ENCODE measurements at places on chromosomes 1 and 21.

DNA sequence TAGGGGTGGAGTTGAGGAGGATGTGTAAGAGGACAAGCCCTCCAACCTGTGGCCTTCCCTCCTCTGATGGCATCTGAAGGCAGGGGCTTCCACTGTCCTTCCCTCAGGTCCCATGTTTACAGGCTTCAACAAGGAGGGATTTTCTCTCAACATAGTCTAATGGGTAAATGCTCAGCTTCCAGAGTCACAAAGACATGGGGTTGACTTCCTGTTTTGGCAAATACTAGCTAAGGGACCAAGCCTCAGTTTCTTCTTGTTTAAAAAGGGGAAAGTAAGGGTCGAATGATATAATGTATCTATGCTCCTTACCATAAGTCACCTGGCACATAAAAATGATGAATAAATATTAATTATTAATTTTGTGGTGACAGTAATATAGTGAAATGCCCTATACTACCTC is 3.1 kb downstream of the SV2A start:
- no peak for DNase-seq

DNA sequence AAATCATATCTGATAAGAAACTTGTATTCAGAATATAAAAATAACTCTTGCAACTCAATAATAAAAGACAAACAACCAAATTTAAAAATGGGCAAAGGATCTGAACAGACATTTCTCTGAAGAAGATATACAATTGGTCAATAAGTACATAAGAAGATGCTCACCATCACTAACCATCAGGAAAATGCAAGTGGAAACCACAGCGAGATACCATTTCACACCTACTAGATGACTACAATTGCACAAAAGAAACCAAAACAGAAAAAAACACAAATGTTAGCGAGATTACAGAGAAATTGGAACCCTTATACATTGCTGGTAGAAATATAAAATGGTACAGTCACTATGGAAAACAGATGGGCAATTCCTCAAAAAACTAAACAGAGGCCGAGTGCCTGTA is 11.5 kb upstream of the ZNF683 start:
- DNase-seq, result no peak

- DNase-seq, result no peak
Observed at GRCh38 chr1:51325878-51326755, 4.2 kb downstream of the TTC39A start.

GRCh38 chr21:29914326-29914725 is 25.5 kb downstream of the GRIK1 start:
- no peak for DNase-seq

GRCh38 chr1:62210960-62211359 is 16.3 kb downstream of the L1TD1 start:
- no peak for DNase-seq

DNA sequence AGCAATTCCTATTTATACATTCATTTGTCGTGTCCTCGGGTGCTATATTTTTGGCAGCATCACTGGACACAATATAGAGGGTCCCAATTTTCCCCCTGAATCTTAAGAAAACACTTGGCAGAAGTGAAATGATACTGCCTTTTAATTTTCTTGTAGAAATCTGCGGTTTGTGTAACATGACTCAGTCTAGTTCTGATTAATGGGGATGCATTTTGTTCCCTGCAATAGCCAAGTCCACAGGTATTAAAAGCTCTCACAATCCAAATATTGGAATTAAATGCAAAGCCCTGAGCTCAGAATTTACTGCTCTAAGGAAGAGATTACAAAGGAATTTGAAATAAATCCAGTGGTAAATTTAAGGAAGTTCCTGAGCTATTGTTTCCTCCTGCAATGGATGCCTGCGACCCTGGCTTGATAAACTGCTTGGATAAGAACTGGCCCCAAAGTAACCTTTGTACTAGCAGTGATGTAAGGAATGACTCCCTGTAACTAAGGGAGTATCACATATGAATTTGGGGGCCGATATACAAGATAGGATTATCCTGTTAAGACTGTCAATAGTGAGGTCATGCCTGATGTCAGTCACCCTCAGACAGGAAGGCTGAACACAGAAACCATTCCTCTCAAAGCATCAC is 349.7 kb upstream of the C1orf87 start:
- DNase-seq, result no peak

- no peak for DNase-seq
Observed at GRCh38 chr1:81660286-81660685, 140.4 kb upstream of the ADGRL2 start.

DNA sequence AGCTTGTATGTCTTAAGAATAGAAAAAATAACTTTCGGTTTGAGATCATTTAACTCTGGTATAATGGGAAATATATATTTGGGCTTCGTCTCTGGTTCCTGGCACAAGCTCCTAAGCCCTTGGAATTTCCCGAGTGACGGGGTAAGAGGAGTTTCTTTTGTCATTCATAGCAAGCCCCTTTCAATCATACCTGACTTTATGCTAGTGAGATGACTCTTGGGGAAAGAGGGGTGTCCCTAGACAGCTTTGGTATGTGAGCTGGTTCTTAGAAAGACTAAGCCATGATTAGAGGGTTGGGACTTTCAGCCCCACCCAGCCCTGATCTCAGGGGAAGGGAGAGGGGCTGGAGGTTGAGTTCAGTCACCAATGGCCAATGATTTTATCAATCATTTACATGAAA is 13.9 kb upstream of the MTARC1 start:
- no peak for DNase-seq

DNA sequence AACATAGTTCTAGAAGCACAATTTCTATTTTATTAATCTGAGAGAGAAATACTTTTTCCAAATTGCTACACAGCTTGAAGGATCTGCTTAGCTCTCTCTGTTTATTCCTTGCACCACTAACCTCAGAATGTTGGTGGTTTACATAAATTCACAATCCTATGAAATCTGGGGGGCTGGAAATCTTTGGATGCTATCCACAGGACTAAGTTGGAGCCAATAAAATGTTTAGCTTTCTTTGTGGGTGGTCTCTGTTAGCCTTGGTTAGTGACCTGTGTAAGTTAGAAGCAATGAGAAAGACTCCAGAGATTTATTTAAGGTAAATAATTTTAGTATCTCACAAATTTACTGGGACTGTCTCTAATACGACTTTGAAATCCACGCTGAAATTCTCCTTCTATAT is 418.1 kb downstream of the ADGRL2 start:
- DNase-seq, result no peak

- DNase-seq, result no peak
Observed at GRCh38 chr1:65277605-65278347, 31.6 kb upstream of the DNAJC6 start.

DNA sequence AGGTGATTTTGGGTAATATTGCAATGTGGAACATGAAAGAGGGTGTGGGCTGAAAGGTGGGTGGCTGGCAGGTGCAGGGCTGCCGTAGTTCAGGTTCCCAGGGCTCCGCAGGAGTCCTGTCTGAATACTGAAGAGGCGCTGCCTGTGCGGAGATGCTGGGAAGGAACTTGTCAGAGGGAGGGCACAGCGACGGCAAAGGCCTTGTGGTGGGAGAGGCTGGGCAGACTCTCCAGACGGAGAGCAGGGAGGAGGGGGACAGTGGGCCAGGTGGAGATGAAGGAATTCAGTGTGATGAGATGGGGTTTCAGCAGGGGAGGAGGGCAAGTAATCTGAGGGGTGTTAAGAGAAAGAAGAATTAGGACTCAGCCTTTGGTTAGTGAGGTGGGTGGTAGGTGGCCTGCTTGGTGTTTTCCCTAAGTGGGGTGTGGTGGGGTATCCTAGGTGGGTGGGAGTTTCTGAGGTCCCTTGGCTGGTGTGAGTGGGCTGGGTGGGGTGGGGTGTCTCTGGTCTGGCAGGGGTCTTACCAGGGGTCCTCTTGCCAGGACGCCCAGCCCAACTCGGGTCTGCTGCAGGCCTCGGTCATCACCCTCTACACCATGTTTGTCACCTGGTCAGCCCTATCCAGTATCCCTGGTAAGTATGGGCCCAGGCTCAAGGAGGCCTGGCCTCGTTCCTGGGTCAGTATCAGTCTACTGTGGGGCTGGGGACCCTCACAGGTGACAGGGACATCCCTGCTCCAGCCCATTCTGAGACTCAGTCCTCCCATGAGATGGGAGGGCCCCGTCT is 15.6 kb downstream of the SERINC2 start:
- DNase-seq, result no peak

DNA sequence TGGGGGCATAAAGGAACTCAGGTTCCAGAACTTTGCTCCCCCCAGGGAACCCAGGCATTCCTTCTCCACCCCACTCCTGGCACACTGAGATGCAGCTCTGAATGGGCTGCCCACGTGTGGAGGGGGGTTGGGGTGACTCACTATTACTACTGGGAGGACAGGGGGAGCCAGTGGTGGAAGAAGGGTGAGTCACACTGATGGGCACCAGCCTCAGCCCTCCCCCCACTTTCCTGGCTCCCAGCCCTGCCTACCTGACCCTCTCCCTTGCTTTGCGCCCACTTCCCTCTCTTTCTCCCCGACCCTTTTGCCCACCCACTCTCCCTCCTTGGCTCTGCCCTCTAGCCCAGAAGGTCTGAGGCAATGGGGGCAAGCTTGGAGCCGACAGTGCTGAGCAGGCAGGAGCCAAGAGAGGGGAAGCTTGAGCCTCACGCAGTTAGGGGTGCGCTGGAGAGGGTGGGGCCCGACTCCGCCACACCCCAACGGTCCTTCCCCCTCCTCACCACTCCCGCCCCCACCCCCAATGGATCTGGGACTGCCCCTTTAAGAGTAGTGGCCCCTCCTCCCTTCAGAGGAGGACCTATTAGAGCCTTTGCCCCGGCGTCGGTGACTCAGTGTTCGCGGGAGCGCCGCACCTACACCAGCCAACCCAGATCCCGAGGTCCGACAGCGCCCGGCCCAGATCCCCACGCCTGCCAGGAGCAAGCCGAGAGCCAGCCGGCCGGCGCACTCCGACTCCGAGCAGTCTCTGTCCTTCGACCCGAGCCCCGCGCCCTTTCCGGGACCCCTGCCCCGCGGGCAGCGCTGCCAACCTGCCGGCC is at the start of gene LMNA:
Gene LMNA (plus strand): TSS at position 611 of the 818 bp plus-strand sequence. CDS start 208 bp downstream, outside the sequence.
- DNase-seq, result peak; percentile 89

- DNase-seq, result no peak
Observed at GRCh38 chr21:32320059-32320458, 21.4 kb downstream of the MRAP start.

DNA sequence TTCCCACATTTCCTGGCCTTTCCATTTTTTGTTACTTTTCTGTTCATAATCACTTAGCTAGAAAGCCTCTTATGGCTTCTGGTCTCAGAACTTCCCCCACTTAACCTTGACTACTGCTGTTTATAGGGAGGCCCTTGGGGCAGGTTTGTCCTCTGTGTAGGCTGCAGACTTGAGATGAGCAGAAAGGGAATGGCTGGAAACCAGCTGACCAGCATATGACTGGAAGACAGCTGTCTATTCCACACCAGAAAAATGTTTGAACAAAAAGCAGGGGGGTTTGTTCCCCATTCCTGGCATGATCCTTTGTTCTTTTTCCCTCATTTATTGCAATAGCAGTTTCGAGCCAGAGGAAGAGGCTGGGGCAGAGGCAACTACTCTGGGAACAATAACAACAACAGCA is 4.9 kb upstream of the SH3D21 start:
- no peak for DNase-seq

- DNase-seq, result no peak
Observed at GRCh38 chr1:184648160-184648855, 106.3 kb downstream of the EDEM3 start.

DNA sequence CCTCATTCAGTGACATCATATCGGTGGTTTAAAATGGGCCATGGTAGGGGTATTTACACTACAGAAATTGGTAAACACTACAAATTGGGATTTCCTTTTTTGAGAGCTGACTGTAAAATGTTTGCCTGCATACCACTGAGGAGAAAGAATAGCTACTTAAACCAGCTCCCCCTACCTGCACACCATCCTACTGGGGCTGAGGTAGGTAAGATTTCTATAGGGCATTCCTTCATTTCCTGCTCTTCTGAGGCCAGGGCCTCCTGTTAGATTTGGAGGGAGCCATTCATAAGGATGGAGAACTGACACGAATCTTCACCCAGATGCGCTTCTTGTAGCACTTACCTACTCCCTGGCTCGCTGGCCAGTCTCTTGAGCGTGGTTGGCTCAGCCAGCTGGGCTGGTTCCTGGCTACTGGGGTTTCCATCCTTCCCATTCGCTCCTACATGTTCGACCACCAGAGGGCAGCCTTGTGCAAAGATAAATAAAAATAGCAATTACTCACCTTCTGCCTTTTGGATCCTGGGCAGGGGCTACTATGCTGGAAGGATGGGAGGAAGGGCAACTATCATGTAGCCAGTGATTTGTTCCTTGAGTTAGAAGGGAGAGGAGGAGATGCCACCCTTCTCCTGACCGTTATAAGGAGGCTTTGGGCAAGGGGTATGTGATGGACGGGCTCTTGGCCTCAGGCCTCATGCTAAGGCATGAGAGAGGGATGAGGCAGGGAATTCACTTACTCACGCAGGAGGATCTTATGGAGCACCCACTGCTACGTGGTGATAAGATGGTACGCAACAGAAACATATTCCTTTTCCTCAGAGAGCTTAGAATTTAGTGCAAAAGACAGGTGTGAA is 10.7 kb downstream of the OPTC start:
- DNase-seq, result peak; percentile 69

GRCh38 chr1:59332983-59333382 is 36.1 kb downstream of the FGGY start:
- no peak for DNase-seq

GRCh38 chr21:15275615-15276235 is 210.9 kb upstream of the NRIP1 start:
- peak; percentile 11 for DNase-seq

GRCh38 chr1:172176206-172176605 is 244.3 kb upstream of the C1orf105 start:
- no peak for DNase-seq

GRCh38 chr1:27755865-27756264 is 17.2 kb upstream of the STX12 start:
- no peak for DNase-seq

- no peak for DNase-seq
Observed at GRCh38 chr1:67348586-67349252, 41.0 kb downstream of the IL12RB2 start.

- DNase-seq, result peak; percentile 85
Observed at GRCh38 chr1:12376236-12377045, 146.6 kb downstream of the VPS13D start.

GRCh38 chr1:178625695-178626094 is 99.3 kb upstream of the RALGPS2 start:
- DNase-seq, result no peak

- peak; percentile 9 for DNase-seq
Observed at GRCh38 chr1:94384485-94385265, 33.5 kb upstream of the ABCD3 start.

GRCh38 chr1:1598720-1599029 is 1.3 kb downstream of the FNDC10 start:
- no peak for DNase-seq

Data from CD14-positive monocyte (primary cell).